Epithelial cell of proximal tubule (primary cell): ENCODE measurements at places on chromosomes 16 and 17. TPM values are rescaled to one million over a fixed set of nuclear protein-coding genes. Genes with fewer than 3 reads are reported as not detected.

MSRB1 gene
- 8.6 and 22.0 TPM in 2 replicates for total RNA-seq

EZH1 gene
- total RNA-seq = 6.9 and 14.4 TPM in 2 replicates

SCGB1C2 gene
- total RNA-seq = not detected in 2 replicates

ABCC3 gene
- total RNA-seq = 6.3 and 6.6 TPM in 2 replicates

TNP2 gene
- not detected in 2 replicates for total RNA-seq

DNA sequence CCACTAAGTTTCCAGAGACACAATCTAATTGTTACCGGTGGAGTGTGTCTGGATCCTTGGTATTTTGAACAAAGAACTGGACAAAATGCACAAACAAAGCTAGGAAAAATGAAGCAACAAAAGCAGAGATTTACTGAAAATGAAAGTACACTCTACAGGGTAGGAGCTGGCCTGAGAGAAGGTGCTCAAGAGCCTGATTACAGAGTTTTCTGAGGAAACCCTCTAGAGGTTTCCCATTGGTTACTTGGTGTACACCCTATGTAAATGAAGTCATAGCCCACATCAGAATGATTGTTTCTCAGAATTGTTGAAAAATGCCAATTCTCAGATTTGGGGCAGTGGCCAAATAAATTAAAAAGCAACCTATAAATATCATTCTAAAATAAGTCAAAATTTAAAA, 436.4 kb downstream of the KCNJ18 start:
- DNase-seq = no peak

- DNase-seq = no peak
Observed at GRCh38 chr17:70560471-70560870, 391.1 kb downstream of the KCNJ2 start.

DNA sequence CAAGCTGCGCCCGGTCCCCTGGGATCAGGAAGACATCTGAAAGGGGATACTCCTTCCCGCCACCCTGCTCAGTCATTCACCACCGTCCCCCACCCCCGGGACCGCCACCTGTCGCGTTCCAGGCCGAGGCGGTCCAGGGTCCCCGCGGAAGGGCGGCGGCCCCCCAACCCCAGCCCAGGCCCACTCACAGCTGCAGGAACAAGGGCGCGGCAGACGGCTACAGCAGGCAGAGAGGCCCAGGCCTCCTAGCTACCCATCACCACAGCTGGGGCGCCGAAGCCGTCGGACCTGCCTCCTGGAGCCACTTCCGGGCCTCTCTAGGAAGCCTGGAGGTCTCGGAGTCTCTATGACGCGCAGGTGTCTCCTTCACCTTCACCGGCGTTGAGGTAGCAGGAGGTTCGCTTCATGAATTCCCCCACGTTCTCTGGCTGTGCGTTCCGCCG, at the start of gene SDR42E1:
SDR42E1 (minus strand) TSS at position 272 of the 443 bp plus-strand sequence. CDS start 10,612 bp downstream, outside the sequence.
- DNase-seq = no peak

DNA sequence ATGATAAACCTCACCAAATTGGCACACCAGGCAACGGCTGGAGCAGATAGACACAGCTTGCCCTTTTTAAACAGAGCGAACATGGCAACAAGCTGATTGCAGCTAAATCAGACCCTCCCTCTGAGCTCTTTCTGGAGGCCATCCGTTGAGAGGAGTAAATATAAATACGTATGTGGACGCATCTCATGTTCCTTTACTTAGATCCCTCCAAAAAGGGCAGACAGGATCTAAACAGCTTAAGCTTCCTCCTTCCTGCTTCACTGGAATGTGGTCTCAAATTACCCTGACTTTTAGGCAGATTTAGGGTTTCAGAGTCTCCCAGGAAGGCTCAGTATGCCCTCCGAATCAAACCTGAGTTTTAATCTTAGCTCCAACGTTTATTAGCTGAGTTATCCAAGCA, 204.7 kb upstream of the GOT2 start:
- DNase-seq = no peak

GRCh38 chr17:41133880-41134735, 6.2 kb downstream of the KRTAP4-6 start:
- no peak for DNase-seq

GRCh38 chr17:8223356-8224126, 13.2 kb upstream of the AURKB start:
- no peak for DNase-seq

DNA sequence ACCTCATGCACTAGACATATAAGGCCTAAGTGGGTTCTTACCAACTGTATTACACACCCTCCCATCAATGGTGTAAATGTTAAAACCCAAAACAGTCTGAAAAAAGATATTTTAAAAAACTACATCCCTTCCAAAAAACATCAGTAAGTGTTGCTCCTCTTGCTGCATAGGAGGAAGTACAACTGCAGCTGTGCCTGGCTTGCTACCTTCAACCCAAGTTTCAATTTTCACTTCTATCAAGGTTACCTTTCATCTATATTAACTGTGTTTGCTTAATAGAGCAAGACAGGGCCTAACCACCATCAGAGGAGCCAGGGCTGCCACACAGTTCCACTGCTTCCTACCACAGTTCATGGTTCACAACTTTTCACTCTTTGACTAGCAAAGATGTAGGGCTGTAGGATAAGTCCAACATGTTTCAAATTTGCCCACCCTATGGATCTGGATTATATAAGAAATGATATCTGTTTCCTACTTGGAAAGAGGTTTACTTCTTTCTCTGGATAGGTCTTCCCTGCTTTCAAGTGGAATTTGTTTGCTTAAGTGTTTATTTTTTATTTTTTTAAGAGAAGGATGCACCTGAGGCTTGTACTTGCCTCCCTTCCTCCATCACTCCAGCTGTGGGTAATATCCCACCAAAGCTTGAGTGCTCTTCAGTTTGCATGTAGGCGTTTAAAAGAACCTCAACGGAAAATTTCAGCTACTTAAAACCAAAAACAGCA, 56.7 kb downstream of the GRB7 start:
- DNase-seq = no peak

DNA sequence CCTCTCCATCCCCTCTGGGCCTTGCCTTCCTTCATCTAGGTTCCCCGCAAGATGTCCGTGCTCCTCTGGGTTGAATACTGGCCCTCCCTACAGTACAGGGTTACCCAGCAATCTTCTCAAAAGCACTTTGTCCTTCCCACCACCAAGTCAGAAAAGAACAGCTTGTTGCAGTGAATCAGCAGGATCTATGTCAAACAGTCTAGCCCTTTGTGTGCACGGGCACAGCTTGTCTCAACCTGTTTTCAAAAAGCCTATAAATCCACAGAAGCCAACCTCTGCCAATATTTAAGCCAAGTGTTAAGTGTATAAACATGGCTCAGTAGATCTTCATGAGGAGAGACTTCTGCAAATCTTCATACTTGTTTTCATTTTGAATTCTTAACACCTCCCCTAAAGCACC, 25.2 kb downstream of the C17orf67 start:
- DNase-seq = no peak

DNA sequence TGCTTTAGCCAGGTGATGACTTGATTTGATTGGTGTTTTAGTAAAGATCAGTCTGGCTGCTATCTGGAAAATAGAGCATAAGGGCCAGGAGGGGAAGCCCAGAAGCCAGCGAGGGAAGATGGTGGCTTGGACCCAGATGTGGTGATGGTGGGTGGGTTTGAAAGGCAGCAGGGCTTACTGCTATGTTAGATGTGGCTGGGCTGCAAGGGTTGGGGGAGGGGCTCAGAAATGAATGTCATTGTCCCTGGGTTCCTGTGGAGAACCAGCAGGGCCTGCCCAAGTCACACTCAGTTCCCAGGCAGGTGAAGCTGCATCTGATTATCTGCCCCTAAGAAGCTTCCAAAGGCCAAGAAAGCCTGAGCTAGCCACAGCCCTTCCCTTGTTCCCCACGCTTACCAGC, 71.7 kb upstream of the BRD7 start:
- DNase-seq = no peak

- DNase-seq = no peak
Observed at GRCh38 chr16:48912360-48912759, 302.4 kb upstream of the N4BP1 start.
